ENCODE measurements at places on chromosomes 5 and 9.
A peak's percentile ranks its signal among the peaks of the same experiment; 100 is the strongest.

GRCh38 chr5:151173711-151174611 lies 16.4 kb upstream of the ANXA6 start:
- DNase-seq: no peak

- no peak for DNase-seq
These were observed 81.1 kb upstream of the SPRY4 start for GRCh38 chr5:142405814-142406395.

GRCh38 chr5:77947041-77947428 lies 170.9 kb upstream of the TBCA start:
- DNase-seq: no peak

GRCh38 chr5:15566789-15567188 lies 66.8 kb downstream of the FBXL7 start:
- no peak for DNase-seq

- peak; percentile 15 for DNase-seq
These were observed 21.3 kb upstream of the NDST1 start for GRCh38 chr5:150486402-150487198.

- peak; percentile 10 for DNase-seq
These were observed 33.2 kb downstream of the GRIN3A start for GRCh38 chr9:101705135-101705661.

DNA sequence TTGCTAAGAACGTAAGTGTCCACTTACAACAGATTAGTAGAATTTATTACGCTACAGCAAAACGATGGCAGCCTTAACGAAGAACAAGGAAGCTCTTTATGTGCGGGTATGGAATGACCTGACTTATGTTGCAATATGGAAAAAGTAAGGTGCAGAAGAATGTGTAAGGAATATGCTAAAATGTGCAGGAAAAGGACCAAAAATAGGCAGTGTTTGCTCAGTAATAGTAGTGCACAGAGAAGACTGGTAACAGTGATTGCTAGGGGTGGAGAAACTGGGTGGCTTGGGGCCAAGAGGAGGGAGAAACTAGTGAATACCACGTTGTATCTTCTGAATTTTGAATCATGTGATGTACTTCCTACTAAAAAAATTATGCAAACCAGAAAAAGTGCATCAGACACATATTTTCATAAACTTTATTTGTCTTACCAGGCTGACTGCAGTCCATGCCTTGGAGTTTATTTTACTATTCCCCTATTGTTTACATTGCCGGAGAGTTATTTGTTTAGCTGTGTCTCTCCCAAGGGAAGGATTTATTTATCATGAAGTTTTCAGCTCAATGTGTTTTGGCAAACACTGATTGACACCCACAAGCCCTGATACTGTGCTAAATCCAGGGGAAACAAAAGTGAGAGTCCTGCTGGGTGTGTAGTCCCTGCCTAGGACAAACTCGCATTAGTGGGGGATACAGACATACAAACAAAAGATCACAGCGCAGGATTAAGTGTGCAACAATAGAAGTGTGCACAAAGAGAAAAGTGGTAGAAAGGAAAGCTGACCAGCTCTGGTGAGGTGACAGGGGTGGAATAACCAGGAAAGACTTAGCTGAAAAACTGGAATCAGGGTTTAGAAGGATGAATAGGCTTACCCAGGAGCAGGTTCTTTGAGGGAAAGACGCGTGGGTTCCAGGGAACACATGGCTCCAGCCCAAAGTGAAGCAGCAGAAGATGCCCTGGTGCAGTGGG lies 34.0 kb upstream of the ZNF484 start:
- no peak for DNase-seq

GRCh38 chr5:79857714-79858409 lies 133.2 kb downstream of the MTX3 start:
- DNase-seq: peak; percentile 81

DNA sequence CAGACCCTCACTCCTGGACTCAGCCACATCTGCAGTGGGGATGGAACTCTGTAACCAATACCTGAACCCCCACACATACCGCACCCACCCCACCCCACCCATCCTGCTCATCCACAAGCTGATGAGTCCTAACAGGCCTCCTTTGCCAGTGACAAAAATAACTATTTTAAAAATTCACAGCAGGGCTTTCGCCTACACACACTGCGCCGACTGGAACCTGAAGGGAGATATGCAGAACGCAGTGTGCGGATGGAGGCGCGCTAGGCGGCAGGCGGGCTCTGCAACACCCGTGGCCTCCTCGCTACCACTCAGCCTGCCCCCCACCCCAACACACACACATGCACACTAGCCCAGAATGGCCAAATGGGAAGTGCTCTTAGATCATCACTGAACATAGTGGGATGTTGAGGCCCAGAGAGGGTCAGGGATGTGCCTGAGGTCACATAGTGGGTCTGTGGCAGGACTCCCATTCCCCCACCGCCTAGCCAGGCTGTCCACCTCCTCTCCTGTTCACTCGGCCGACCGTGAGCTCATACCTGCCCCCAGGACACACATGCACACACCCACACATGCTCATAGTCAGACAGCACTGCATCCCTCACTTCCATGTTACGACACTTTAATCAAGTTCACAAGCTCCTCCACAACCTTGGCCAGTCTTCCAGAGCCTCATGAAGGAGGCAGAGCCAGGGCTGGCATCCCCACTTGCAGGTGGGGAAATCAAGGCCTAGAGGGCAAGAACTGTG lies 6.3 kb upstream of the CAMK2A start:
- no peak for DNase-seq

GRCh38 chr9:130639866-130640555 lies 24.4 kb upstream of the PRDM12 start:
- DNase-seq: no peak

DNA sequence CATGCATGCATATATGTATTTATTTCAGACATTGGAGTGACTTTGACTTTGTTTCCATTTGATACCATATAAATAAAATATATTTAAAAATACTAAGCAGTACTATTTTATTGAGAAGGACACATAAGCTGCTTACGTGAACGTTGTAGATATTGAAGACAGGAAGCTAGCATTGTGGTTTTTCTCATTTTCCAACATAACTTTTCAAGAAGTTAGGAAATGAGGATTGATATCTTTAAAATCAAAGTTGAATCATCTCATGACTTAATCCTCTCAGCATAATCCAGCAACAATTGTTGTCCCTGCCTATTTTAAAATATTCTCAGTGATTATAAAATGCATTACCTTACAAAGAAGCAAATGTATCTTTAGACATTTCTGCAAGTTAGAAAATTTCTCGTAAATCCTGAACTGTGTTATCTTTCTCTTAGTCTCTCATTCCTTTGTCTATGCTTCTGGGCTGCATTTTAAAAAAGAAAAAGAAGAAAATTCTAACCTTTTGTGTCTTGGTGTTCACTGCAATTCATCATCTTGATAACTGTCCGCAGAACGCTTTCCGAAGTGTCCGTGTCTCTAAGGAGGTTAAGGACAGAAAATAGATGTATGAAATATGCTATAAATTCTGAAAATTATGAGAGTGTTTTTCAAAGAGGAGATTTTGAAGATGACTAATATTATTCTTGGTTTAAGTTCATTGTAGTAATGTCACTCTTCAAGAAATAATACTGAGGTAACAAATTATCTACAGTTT lies 1089.9 kb upstream of the CDH6 start:
- DNase-seq: no peak

DNA sequence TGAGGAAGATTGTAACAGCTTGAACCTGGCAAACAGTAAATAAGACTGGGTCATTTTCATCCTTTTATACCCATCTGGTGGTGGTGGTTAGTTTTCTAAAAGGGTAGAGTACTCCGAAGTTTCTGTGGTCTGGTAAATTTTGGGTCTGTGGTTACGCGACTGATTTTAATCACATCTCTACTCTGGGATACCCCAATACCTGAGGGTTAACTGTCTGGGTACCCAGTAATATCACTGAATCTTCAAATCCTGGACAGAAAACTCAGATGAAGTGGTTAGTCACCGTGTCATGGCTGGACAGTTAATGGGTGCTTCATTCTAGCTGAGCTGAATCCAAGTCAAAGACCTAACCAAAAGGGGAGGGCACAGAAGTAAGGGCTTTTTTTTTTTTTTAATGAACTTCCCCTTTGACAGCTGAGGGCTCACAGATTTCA lies 474.2 kb downstream of the GADD45G start:
- no peak for DNase-seq

DNA sequence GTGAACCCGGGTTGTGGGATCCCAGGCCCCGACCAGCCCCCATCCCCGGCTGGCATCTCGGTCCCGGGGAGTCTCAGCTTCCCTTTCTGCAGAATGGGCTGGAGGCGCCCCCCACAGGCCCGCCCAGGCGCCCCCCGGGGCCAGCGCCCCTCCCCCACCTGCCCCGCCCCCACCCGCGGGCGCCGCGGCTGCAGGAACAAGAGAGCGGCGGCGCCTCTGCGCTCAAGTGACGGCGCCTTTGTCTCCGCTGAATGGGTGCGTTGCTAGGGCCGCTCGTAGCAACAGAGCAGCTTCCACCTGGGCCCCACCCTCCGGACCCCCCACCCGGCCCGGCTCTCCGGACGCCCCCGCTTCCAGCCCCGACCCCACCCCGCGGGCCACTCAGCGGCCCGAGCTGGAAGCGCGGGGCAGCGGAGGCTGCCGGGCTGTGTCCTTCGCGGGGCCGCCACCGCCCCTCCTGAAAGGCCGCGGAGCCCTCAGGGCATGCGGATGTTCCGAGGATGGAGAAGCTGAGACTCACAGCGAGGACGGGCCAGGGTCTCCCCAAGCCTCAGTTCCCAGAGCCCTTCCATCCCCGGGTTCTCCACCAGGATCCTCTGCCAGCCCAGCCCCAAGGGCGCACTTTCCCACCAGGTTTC lies 27.5 kb downstream of the ADGRD2 start:
- no peak for DNase-seq

DNA sequence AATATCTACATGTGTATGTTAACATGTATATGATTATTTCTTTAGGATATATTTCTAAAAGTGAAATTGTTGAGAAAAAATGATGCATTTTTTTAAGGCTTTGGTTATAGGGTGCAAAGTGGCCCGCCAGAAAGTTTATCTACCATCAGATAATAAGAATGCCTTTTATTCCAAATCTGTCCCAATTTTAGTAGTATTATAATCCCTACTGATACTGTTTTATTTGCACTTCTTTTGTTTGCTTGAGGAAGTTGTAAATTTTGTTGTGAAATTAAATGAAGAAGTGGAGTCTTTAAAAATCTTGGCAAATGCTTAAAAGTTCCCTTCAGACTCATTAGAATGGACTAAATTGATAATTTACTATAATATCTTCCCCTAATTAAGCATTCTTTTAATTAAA lies 73.0 kb downstream of the NIPBL start:
- no peak for DNase-seq

- no peak for DNase-seq
These were observed 199.8 kb upstream of the PTGER4 start for GRCh38 chr5:40479939-40480338.

GRCh38 chr9:127114606-127115005 lies 7.8 kb downstream of the ANGPTL2 start:
- no peak for DNase-seq

DNA sequence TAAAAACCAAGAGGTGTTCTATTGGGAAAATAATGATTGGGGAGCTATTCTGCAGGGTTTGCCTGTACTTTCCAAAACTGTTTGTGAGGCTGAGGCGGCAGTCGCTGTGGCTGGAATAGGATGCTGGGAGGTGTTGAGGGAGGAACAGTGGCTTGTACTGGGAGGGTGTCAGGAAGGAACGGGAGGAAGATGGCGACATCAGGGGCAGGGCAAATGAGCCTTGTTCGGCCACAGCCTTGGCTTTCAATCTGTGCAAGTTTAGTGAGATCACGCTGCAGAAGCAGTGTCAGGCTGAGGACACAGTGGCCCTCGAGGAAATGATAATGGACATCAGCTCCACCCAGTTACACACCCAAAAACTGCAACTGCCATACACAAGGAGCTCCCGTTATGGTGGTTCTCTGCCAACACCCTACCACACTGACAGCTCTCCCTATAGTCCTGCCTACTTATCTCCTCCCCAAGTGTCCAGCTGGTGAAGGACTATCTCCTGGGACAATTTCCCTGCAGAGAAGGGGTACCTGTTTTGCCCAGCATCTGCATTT lies 27.3 kb downstream of the KIF2A start:
- DNase-seq: no peak

GRCh38 chr5:121285801-121286521 lies 565.7 kb upstream of the FTMT start:
- DNase-seq: no peak

DNA sequence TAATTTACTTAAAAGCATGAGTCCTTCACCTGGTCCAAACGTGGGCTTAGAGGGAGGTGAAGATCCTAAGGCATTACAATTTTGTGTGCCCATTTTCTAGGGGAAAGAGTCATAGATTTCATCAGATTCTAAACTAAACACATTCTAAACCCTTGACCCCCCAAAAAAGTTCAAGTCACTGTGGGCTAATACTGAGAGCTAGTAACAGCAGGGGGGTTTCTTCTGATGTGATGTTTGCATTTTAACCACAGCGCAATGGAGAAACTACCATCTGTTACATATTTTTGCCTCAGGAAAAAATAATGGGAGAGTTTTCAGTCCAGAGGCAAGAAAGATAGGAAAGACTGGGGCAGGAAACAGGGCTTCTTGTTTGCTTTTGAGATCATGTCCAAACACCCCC lies 110.8 kb upstream of the SLC1A3 start:
- no peak for DNase-seq

DNA sequence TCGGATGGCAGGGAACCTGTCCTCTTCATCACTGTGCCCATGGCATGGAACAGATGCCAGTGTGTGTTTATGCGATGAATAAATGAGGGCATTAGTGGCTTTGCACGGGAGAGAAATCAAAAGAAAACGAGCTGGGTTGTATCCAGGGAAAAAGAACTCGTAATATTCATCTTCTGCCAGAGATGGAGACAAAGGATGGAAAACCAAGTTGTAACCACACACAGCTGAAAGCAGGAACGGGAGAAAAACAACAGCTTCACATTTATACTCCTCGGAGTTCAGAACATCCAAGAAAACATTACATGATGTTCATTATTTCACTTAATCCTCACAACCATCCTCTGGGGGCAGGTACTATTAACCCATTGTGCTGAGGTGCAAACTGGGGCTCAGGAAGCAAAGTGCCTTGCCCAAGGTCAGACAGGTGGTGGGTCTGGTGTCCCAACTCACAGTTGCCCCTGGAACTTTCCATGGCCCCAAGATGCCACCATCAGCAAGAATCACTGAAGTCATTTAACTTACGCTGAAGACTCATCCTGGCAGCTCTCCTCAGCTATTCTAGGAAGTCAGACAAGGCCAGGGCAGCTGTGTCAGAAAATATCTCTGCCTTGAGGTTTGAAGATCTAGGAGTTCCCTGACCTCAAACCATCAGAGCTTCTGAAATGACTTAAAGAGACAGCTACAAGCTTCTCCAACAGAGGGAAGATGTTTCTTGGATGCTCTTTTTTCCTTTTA lies 250.4 kb downstream of the NSG2 start:
- DNase-seq: no peak

- no peak for DNase-seq
These were observed 177.4 kb downstream of the SEC61B start for GRCh38 chr9:99399474-99399873.

Data from activated CD4-positive, alpha-beta T cell treated with anti-CD3 and anti-CD28 coated beads, Interleukin-2, amount 50 U/mL, for 4 hours (primary cell).